ELF-1 (cell line): ENCODE measurements at places on chromosomes 1 and 21.

DNA sequence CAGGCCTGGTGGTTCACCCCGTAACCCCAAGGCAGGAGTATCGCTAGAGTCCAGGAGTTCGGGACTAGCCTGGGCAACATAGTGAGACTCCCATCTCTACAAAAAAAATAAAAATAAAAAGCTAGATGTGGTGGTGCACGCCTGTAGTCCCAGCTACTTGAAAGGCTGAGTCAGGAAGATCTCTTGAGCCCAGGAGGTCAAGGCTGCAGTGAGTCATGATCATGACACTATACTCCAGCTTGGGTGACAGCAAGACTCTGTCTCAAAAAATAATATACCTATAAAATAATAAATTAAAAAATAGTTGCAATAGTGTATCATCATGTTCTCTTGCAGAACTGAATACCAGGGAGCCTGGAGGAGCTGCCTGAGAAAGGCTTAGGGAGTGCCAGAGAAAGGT is 19.9 kb upstream of the TMEM39B start:
- no peak for DNase-seq

DNA sequence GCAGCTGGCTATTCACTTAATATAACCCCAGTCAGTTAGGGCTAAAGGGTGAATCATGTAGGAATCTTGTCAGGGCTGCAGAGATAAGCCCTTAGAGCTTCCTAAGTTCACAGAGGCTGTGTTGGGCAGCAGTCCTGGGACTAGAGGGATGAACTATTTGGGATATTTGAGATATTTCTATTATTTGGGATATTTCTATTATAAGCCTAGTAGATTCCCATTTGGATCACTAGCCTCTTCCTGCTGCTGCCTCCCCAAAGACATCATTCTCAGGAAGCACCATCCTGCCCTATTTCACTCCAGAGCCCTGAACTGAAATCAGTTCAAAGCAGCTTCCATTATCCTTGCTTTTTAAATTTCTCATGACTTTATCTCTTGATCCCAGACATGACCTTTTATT is 501.3 kb downstream of the NUF2 start:
- DNase-seq, result no peak

- DNase-seq, result no peak
These were observed 1.4 kb downstream of the MAGI3 start for GRCh38 chr1:113391649-113392271.

DNA sequence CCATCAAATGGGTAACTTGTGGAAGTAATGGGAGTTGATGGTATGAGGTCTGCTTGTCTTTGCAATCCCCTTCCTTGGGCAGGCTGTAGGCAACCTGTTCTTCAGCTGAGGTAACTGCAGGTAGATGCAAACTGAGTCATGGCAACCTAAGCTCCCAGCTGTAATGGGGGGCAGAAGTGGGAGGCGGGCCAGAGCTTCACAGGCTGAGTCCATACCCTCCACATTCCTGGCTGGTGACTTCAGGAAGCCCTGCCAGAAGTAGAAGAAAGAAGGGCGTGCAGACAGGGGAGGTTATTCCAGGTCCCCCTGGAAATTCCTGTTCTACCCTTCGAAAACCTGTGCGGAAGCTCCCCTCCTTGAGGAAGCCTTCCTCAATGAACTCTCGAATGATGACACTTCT is 44.9 kb downstream of the ARHGEF11 start:
- peak; percentile 34 for DNase-seq

DNA sequence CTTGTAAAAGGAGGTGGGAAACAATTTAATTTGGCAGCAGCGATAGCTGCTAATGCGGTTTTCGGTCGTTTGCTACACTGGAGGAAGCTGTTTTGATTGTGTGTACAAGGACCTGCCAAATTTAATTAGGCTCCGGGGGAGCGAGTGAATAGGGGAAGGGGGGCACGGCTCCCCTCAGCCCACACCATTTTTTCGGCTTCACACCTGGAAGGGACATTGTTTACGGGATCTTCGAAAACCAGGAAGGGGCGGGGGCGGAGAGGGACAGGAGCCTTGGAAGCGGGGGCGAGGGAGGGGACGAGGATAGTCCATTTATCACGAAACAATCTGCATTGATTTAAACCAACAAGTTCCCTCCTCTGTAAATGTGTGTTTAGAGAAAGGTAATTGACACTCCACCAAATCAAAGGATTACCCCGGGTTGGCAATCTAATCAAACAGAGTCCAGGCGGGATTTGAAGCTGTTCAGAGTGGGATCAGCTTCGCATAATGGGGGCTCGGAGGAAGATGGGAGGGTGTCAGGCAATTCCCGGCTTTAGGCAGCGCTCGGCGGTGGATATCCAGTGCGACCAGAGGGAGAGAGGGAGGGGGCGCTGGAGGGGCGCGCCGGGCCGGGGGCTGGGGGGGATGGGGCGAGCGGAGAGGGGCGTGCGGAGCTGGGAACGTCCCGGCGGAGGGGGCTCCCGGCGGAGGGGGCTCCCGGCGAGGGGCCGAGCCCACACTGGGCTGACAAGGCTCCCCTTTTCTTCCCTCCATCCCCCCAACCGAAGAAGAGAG is 9.8 kb downstream of the PAX7 start:
- DNase-seq, result peak; percentile 30

DNA sequence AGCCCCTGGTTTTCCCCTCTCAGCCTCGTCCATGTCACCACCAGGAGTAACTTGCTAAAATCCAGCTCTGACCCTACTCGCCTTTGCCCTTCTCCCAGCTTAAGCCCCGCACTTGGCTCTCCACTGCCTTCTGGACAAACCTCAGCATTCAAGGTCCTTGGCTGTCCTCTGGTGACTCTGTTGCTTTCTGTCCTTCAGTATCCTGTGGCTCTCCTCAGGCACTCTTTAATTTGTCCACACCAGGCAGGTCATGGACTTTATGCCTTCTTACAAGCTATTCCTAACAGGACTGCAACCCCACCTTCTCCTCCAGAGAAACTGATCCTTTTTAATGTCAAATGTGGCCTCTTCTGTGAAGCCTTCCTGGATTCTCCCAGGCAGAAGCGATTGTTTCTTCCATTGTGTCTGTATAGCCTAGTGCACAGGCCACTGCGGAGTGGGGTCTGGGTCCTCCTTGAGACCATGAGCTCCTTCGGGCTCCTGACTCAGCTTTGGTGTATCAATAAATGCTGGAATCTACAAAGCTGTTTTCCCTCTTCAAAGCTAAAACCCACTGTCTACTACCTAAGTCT is 26.7 kb upstream of the CTPS1 start:
- DNase-seq, result no peak

DNA sequence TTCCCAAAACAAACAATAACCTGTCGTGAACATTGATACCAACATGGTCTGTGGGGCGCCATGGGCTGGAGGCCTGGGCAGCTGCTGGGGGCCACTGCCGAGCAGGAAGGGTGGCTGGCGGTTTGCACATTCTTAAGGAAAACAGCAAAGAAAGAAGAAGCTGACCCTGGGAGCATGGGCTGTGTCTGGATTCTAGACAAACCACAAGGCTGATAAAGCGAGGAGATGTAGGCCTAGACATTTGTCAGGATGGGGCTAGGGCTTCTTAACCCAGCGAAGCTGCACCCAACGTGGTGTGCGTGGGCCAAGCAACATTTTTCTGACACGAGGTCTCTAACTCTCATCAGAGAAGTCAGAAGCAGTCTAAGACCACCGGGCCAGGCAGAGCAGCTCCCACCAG is 322.1 kb upstream of the VAMP3 start:
- no peak for DNase-seq

GRCh38 chr21:26447932-26448475 is 125.1 kb downstream of the CYYR1 start:
- DNase-seq, result no peak

GRCh38 chr1:176786274-176786673 is 323.3 kb downstream of the PAPPA2 start:
- DNase-seq, result no peak

DNA sequence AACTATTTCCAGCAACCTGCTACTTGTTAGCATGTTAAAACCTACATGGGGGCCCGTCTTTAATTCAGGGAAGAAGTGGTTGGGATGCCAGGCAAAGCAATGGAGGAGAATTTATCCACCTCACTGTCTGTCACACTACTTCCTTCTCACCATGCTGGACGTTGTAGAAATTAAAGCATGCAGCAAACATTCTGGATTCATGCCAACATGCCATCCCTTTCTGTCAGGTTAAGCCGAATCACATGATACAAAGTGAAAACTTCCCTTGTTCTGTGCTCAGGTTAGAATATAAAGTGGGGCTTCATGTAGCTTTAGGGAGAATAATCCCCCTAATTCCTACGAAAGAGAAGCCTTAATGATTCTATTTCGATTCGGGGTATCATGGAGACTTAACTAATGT is 95.5 kb downstream of the ERG start:
- no peak for DNase-seq

GRCh38 chr1:61084491-61085031 is 2.2 kb downstream of the NFIA start:
- DNase-seq, result no peak

GRCh38 chr1:70140343-70140742 is 65.0 kb downstream of the LRRC40 start:
- no peak for DNase-seq
